ENCODE measurements at places on chromosomes 11 and 22.

DNA sequence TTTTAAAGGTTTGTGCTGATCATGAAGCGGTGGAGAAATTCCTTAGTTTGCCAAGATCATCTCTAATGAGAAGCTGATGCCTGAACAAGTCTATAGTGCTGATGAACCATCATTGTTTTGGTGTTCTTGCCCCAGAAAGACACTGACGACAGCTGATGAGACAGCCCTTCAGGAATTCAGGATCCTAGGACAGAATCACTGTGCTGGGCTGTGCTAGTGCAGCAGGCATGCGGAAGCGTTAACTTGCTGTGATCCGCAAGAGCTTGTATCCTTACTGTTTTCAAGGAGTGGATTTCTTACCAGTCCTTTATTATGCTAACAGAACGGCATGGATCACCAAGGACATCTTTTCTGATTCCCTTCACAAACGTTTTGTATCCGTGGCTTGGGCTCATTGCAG, 104.1 kb downstream of the TBC1D22A start:
- DNase-seq: no peak

DNA sequence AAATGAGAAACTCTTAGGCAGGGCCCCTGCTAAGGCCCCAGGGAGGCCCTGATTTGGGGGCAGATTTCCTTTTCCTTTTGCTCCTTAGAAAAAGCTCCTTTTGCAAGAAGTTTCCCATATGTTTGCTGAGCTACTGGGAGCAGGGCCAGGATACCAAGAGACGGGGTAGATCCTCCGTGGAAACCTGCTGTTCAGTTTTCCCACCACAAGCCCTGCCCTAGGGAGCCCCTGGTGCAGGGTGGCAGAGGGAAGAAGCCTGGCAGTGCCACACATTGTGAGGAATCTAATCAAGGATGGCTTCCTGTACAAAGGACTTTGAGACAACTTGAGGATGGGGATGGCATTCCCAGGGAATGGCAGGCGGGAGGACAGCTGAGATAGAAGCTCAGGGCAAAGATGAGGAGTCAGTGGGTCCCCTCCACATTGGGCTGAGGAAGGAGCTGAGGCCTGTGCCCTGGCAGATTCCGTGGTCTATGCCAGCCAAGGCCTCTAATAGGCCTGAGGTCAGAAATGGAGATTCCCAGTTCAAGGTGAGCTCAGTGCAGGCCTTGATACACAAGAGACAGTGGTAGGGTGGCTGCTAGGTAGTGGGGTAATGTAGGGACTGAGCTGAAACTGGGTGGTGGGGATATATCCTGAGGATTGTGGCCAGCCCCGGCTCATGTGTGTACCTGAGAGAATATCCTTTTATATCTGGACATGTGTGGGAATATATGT, 15.0 kb downstream of the TUB start:
- DNase-seq: no peak

GRCh38 chr11:70466154-70466553, 67.8 kb downstream of the CTTN start:
- DNase-seq: no peak

- DNase-seq: no peak
Observed at GRCh38 chr11:19811380-19811779, 98.7 kb downstream of the NAV2 start.

DNA sequence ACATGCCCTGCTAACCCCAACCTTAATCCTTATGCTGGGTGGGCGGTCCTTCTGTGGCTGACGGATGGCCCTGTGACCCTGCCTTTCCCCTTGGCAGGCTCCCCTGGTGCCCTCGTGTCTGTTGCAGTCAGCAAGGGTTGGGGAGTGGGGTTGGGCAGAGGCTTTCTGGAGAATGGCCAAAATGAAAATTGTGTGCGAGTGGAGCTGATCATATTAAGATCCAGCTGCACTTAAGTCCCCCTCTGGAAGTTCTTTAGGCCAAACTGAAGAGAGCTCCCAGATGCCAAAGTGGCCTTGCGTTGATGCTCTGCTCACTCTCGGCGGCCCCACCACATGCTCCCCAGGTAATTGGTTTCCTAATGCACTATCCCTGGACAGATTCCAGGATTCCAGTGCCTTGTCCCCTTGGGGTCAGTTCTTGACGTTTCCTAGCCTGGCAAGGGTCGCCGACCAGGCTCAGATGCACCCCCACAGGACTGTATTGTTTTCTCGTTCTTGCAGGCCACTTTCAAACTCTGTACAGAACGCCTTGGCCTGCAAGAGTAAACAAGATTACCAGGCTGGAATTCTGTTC, 16.4 kb upstream of the C11orf96 start:
- DNase-seq: no peak

DNA sequence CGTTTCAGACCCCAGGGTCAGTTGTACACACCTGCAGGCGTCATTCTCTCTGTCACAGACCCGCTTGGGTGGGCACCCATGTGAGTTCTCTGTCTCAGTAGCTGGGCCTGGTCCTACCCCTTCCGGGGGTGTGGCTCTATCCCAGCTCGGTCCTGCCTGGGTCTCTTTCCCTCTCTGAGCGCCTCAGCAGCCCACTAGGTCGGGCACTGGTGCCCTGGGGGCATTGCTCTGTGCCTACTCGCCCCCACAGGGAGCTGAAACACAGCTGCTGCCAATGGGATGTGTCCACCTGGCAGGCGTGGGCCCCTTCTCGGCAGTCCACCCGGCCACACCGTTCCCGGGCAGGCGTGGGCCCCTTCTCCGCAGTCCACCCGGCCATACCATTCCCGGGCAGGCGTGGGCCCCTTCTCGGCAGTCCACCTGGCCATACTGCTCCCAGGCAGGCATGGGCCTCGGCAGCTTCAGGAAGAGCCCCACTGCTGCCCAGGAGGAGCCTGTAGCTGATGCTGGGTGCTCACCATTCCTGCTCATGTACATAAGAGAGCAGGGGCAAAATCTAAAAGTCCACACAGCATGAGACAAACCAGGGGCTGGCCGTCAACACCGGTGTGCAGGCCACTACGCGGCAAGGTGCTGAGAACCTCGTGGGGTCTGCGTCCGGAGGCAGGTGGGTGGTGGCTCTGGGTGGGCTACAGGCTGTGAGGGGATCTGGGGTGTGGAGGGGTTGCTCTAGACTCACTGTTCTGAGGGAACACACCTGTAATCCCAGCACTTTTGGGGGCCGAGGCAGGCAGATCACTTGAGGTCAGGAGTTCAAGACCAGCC, 12.3 kb downstream of the MLC1 start:
- DNase-seq: no peak

DNA sequence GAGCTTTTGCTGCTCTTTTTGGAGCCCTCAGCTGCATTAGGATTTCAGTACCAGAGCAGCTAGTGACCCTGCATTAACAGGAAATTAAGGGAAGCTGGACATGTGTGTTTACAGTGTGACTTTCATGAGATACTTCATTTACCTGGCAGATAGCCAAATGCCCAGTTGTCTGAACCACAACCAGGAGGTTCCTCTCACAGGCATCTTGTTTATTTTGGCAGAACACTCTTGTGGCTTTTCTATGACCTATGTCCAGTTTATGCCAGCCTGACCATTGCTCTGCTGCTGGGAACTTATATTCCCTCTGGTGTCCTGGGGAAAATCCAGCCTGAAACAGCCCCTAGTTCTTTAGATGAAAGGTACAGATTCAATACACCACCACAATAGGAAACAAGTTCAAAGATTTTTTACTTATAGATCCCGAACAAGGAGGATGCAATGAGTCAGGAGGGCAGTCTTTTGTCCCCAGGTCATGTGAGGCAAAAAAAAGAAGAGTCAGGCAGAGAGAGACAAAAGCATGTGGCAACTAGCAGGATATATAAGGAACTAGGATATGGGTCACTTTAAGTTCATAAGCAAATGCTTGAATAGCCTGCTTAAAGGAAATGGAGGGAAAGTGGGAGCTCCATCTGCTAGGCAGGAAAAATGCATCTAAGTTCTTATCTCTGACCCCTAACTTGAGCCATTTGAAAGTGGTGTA, 379.3 kb downstream of the INSC start:
- DNase-seq: no peak

- no peak for DNase-seq
Observed at GRCh38 chr11:13368041-13368446, 90.5 kb downstream of the BMAL1 start.

DNA sequence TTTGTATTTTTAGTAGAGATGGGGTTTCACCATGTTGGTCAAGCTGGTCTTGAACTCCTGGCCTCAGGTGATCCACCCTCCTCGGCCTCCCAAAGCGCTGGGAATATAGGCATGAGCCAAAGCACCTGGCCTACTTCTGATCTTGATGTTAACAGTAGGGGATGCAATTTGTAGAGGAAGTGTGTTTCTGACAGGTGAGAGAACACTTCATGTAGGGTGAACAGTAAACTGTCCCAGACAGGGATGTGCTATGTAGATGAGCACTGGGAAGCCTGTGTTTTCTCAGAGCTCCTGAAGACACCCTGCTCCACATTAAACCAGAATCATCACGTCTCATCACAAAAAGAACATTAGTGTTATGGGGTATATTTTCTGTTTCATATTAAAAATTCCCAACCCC, 45.1 kb downstream of the UBASH3B start:
- DNase-seq: no peak

GRCh38 chr11:130315354-130315970, 745 bp upstream of the ZBTB44 start:
- DNase-seq: peak; percentile 74

DNA sequence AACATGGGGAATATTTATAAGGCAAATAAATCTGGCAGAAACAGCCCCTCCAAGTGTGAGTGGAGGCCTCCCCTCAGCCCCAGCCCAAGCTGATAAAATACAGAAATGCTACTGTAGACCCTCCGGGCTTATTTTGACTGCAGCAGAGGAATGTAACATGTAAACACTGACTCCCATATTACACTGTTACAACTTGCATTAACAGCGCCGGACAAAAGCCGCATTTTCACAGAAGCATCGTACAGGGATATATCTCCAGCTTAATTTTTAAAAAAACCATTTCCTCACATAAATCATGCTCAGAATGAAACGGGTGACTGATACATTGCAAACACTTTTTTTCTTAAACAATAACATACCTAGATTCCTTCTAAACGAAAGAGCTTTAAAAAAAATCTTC, 36.6 kb upstream of the COMT start:
- no peak for DNase-seq

GRCh38 chr22:41995211-41995610, 3.4 kb upstream of the WBP2NL start:
- no peak for DNase-seq

GRCh38 chr11:15972838-15973237, 383.5 kb downstream of the SOX6 start:
- DNase-seq: no peak

DNA sequence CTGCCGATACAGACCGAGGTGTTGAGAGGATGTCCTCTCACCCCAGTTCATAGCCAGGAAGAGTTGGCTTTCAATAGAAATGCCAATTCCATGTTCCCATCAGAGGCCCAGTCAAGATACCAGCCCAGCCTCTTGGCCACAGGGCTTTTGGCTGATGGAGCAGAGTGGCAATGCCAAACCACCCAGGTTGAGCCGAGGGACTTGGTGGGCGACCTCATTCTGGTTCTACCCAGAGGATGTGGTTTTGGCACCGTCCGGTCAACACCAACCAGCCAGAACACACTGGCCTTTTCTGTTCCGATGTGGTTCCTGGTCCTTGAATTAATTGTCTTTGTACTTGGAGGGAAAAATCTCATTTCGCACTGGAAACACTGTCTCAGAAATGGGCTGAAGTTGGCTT, 60.5 kb downstream of the COMMD9 start:
- DNase-seq: no peak

- DNase-seq: no peak
Observed at GRCh38 chr11:120142441-120143100, 4.7 kb upstream of the TRIM29 start.

All from activated CD4-positive, alpha-beta T cell treated with anti-CD3 and anti-CD28 coated beads, Interleukin-2, Interleukin-6, amounts not matched to agents 100 ng/mL and 50 ng/mL, durations not matched to agents 16 hours and 8 hours (primary cell).